Esophagus muscularis mucosa (tissue), 4 donors: ENCODE measurements at places on chromosomes 5 and 9. TPM values are rescaled to one million over a fixed set of nuclear protein-coding genes. Genes with fewer than 3 reads are reported as not detected.
A peak's percentile ranks its signal among the peaks of the same experiment; 100 is the strongest.

GRCh38 chr5:106508894-106509293 lies 1161.8 kb downstream of the EFNA5 start:
- no peak overlapping the region for H3K27ac ChIP-seq
- no peaks in the 10 kb centered on the region for H3K36me3 ChIP-seq
- no peak overlapping the region for H3K4me3 ChIP-seq
- DNase-seq: no peak
- no peaks in the 10 kb centered on the region for H3K27me3 ChIP-seq

DNA sequence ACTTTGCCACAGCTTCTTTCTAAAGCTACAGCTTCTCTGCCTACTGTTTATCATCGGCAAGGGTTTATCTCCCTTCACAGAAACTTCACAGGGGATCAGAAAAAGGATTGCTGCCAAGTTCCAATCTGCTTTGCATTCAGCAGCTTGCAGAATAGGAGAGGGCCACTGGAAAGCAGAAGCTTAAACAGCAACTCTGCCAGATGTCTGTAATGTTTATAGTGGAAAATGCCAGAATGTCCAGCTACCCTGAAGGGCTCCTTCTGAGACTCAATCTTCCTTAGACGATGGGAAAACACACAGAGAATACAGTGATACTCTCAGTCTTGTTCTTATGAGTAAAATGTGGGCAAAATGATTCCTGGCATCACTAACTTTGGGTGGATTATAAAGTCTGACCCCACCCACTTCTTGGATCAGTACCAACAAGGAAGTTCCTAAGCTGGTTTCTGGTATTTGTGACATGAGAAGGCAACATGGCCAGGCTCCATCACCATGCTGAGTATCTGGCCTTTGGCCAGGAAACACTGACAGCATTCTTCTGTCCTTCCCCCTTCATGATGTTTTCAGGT lies 19.0 kb downstream of the STOM start:
- no peaks in the 10 kb centered on the region for H3K27me3 ChIP-seq
- H3K4me1 ChIP-seq: peaks cover 100% of the 10 kb centered on the region
- H3K27ac ChIP-seq: peak overlapping the region; percentile 97
- peaks cover 86% of the 10 kb centered on the region for H3K36me3 ChIP-seq
- no peak overlapping the region for H3K4me3 ChIP-seq

- no peak for DNase-seq
- H3K27ac ChIP-seq: no peak overlapping the region
- no peaks in the 10 kb centered on the region for H3K27me3 ChIP-seq
- no peaks in the 10 kb centered on the region for H3K4me1 ChIP-seq
- H3K4me3 ChIP-seq: no peak overlapping the region
Measured at GRCh38 chr9:1647776-1648175, 367.4 kb upstream of the SMARCA2 start.

- no peak overlapping the region for H3K4me3 ChIP-seq
- H3K27me3 ChIP-seq: no peaks in the 10 kb centered on the region
- H3K36me3 ChIP-seq: no peaks in the 10 kb centered on the region
- H3K27ac ChIP-seq: no peak overlapping the region
- DNase-seq: no peak
Measured at GRCh38 chr9:121827251-121827967, 176.0 kb downstream of the DAB2IP start.

DNA sequence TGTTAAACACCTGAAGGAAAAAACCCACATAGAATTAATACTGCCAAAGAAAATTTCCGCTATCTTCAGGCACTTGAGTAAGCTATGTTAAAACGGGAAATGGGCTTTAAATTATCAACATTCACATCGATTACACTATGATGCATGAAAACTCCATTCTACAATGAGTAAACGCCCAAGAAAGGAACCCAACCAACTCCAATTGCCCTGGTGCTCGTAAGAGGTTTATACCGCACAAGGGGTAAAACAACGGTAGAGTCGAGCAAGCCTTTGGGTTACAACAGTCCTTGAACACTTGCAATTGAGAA lies 1.0 kb downstream of the AGTPBP1 start:
- H3K4me1 ChIP-seq: peaks cover 31% of the 10 kb centered on the region
- DNase-seq: no peak
- H3K27ac ChIP-seq: peak overlapping the region; percentile 87

GRCh38 chr9:114425126-114425525 lies 37.3 kb upstream of the AKNA start:
- no peak for DNase-seq
- no peaks in the 10 kb centered on the region for H3K27me3 ChIP-seq
- H3K4me1 ChIP-seq: no peaks in the 10 kb centered on the region
- H3K4me3 ChIP-seq: no peak overlapping the region
- H3K36me3 ChIP-seq: no peaks in the 10 kb centered on the region

Gene DMRT3
- not detected for total RNA-seq
